ENCODE measurements at places on chromosomes 11 and 22.

- DNase-seq: no peak
These were observed 599.1 kb upstream of the FAT3 start for GRCh38 chr11:91625495-91625894.

- no peak for DNase-seq
These were observed 48.7 kb upstream of the OR9Q1 start for GRCh38 chr11:57974848-57975601.

DNA sequence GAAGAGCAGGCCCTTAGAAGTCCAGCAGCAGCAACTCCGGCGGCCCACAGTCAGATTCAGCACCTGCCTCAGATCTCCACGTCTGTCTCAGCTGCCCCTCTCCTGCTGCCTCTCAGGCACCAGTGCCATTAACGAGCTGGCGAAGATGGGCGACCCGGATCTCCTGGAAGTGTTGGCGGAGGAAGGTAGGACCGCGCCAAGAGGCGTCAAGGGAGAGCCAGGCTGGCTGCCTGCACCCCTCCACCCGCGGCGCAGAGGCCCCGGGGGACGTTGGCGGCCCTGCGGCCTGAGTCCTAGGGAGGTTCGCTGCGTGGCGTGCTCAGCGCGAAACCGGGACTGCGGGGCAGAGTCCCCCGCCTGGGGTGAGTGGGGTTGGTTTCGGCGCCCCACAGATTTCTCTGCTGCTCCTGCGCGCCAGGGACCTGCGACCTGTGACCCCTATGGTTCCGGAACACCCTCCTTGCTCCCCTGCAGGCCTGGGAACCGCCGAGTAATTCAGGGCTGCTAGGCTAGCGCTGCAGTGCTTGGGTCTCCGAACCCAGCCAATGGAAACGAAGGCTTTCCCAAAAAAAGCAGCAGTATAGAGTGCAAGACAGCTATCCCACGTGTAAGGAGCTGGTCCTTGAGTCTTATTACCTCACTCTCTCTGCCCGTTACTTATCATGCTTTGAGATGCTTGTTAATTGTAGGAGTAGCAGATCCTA is 615 bp downstream of the ANO5 start:
- DNase-seq: no peak

- DNase-seq: no peak
These were observed 159.2 kb upstream of the DDI1 start for GRCh38 chr11:103877221-103877620.

All from T1000 (cell line).